NCI-H2081 treated with DMSO at 0.1 percent for 48 hours (cell line): ENCODE measurements at places on chromosomes 12 and 14.

DNA sequence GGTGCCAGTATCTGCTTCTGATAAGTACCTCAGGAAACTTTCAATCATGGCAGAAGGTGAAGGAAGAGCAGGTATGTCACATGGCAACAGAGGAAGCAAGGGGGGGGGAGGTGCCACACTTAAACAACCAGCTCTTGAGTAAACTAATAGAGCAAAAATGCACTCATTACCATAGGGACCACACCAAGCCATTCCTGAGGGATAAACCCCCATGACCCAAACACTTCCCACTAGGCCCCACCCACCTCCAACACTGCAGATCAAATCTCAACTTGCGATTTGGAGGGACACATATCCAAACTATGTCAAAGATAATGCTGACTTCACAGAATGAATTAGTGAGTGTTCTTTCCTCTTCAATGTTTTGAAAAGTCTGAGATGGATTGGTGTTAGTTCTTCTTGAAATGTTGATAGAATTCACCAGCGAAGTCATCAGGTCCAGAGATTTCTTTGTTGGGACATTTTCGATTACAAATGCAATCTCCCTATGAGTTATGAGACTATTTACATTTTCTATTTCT is 16.6 kb downstream of the TFCP2 start:
- no peak for DNase-seq

- DNase-seq = no peak
Observed at GRCh38 chr12:53267306-53267998, 647 bp upstream of the ESPL1 start.

- no peak for DNase-seq
Observed at GRCh38 chr12:29207120-29207519, 58.0 kb downstream of the FAR2 start.

DNA sequence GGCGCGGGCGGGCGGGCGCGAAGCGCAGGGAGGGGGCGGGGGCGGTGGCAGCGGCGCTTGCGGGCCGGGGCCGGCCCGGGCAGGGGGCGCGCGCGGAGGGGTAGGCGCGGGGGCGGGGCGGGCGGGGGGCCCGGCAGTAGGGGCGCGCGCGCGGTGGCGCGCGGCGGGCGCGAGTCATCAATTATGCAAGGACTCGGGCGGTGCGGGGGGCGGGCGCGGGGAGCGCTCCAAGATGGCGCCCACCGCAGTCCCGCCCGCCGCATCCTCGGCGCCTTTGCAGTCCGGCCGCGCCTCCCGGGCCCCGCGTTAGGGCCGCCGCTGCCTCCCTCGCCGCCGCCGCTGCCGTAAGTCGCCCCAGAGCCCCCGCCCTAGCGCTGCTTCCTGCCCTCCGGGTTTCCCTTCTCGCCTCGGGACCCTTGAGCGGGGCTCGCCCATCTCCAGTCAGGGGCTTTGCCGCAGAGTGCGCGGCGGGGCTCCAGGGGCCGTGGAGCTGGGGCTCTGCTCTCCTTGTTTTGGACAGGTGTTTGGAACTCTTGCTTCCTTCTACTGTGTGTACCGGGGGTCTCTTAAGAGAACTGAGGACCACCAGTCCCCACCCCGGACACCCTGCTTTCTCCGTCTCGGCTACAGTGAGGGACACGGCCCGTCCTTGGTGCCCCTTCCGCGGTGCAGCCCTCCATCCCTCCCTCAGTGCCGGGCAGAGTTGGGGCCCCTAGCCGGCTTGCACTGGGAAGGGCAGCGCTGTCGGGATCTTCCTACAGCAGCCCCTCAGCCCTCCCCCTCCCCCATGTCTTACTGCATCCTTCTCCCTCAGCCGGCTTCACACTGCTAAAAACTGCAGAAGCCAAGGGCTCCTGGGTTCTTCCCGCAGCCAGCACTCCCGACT is at the start of gene SCN8A:
SCN8A (plus strand) TSS at position 218 of the 886 bp plus-strand sequence. CDS start 71,585 bp downstream, outside the sequence.
- DNase-seq = no peak

GRCh38 chr14:100363053-100363452 is 39.9 kb downstream of the SLC25A47 start:
- peak; percentile 69 for DNase-seq

DNA sequence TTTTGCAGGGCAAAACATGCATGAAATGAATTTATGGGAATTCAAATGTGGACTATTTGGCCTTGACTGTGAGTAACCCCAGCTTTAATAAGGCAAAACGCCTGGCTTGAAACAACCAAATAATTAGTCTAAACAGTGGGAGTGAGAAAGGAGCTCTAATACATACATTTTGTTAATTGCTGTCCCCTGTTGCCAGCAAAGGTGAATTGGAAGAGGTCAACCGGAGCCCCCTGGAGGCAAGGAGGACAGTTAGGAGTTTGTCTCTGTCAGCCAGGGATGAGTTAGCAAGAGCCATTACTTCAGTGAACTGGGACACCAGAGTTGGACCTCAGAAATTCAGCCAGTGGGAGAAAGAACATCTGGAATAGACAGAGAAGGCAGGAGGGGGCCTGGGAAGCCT is 17.4 kb downstream of the KRT76 start:
- DNase-seq = no peak

DNA sequence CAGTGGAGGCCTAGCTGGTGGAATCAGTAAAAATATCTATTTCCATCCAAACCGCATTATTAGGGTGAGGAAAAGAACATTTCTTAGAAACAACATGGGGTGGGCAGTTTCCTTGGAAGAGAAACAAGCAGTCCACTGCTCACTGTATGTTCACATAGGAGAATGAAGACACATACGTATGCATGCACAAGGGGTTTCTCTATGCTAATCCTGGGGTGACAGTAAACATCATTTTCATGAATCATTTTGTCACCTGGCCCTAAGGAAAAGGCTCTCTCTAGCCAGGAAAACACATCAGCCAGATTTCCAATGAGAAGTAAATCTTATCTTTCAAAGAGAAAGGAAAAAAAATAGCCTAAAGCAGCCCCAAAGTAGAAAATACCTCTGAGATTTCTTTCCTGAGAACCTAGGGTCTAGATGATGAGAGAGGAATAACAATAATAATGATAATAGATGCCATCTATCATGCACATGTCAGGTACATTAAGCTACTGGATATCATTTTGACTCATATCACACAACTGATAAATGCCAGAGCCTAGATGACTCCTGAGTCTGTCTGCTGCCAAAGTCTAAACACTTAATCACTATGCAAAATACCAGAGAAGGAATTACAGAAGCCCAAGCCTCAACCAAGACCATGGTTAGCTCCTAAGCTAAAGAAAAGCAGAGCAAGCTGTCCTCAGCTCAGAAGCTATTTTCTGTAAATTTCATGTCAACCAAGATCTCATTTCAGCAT is 520.5 kb upstream of the TMPO start:
- no peak for DNase-seq

DNA sequence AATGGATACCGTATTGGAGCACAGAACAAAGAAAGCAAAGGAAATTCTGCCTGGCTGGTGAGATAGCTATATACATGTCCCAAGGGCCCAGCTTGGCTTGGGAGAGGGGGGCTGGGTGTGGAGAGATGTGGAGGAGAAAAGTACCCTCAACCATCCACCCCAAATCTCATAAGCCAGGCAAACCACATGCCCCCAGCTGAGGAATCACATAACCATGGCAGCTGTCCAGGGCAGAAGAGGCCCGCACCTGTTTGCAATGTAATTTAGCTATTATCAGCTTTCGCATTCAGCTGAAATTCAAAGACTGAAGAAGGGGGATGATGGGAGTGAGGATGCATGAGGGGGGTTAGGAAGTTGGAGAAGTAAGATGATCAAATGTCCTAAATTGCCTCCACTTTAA is 196.1 kb downstream of the TBX5 start:
- no peak for DNase-seq

DNA sequence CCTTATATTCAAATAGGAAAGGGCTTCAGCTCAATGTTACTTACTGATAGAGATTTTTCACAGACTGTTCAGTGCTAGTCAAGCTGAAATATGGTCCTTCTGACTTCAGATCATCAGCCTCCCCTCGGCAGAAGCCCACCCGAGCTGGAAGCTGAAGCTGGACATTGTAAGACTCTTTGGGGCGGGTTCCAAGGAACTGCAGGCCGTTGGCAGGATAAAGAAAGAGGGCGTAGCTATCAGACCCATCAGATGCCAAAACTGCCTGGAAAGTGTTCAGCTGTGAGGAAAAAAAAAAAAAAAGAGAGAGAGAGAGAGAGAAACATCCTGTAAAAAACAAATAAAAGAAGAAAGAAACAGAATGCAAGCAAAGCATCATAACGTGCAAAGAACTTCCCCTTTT is 8.8 kb downstream of the NID2 start:
- no peak for DNase-seq

GRCh38 chr14:58598804-58599525 is 38.8 kb upstream of the DACT1 start:
- DNase-seq = no peak

GRCh38 chr14:101839236-101839635 is 77.7 kb downstream of the PPP2R5C start:
- DNase-seq = no peak

DNA sequence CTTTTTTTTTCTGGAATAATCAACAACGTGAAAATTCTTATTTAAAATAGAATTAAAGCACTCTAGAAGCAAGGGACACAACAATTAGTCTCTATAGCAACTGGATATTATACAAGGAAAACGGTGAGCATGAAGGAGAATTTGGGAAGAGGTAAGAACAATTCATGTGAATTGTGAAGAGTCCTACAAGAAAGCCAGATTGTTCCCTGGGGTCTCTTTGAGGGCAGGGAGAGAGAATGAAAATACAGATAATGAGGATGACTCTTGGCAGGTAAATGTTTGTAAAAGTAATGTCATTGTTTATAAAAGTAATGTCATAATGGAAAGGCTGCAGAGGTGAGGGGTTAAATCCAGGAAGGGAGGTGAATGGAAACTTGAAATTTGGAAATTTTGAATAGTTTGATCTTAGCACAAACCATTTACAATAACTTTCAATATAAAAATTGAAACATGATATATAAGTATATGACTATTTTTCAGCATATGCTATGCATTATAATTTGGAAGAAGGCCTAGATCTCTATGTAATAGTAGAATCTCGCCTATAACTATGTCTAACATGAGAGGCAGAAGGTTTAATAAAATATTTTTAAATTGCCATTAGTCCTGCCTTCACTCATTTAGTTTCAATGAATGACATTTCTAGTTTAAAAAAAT is 378.8 kb upstream of the DCN start:
- DNase-seq = no peak

GRCh38 chr14:58643366-58643765 is 5.6 kb downstream of the DACT1 start:
- DNase-seq = no peak

DNA sequence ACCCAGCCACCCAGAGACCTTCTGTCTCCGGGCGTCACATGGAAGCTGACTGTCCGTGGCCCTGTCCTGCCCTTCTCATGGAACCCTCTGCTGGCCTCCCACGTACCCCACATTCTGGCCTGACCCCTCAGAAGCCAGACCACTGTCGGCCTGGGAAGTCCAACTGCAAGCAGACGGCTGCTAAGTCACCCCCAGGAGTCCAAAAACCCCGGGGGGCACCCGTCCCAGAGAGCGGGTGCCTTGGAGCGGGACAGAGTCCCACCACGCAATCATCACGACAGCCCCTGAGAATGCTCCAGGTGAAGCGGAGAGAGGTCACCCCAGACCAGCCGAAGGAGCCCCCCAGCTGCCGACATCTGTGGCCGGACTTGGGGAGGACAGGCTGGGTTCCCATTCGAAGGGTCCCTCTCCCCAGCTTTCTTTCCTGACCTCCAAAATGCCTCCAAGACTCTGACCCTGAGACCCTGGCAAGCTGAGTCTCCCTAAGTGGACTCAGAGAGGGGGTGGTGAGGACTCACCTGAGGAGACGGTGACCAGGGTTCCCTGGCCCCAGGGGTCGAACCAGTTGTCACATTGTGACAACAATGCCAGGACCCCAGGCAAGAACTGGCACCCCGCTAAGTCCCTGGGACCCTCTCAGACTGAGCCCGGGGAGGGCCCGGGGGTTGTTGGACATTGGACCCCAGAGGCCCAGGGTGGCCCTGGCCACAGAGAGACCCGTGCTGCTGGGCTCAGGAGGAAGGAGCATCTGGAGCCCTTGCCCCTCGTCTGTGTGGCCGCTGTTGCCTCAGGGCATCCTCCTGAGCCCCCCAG is 337.1 kb downstream of the TMEM121 start:
- DNase-seq = no peak

DNA sequence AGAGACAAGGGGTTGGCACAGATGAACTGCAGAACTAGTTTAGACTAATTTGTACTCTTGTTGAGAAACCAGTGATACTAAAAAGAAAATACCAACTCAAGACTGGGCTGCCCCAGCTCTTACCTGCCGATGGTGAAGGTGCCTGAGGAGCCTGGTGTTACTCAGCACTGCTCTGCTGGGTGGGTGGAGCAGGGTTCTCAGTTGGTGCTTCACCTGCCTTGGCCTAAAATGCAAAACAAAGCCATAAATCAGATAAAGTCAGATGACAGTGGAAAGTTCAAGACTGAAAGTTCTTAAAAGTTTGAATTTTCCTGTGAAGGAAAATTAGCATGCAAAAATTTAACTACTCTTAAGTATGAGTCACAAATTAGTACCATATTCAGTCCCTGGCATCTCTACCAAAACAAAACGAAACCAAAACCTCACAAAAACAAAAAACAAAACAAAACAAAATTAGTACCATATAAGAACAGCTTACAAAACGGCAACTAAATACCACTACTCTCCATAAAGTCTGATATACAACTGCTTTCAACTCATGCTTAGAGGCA is 21.9 kb downstream of the YBX3 start:
- DNase-seq = no peak

DNA sequence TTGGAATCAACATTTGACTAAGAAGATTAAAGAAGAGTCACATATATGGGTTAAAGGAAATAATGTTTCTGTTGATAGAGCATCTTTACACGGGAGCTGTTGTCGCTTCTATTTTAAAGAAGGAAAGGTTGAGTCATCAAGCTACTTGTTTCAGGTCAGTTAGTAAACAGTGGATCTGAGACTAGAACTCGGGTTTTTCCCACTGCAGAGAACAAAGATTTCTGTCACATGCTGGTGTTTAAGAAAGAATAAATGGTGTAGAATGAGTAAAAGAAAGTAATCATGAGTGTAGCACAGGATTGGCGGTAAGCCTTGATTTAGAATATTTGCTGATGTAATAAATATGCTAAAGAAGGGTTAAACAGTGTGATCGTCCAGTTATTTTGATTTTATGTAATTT is 455.5 kb downstream of the AEBP2 start:
- DNase-seq = no peak

DNA sequence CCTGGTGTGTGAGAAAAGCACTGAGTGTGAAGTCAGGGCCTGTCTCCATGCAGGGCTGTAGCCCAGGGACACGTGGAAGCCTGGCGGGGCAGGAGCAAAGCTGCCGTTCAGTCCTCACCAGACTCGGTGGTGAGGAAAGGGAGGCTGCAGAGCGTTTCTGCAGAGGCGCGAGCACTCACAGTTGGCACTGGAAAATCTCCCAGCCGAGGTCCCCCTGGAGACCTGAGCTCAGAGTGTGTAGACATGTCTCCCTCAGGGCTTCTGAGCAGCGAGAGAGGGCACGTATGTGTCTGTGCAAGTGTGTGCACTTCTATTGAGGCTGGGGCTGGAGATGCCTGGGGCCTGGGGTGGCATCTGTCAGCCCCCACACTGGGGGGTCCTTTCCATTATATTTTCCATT is 11.0 kb upstream of the HHIPL1 start:
- no peak for DNase-seq

GRCh38 chr12:31527083-31527482 is 63.9 kb downstream of the DENND5B start:
- DNase-seq = no peak

- DNase-seq = no peak
Observed at GRCh38 chr12:120234643-120235368, 30.7 kb downstream of the PXN start.
